Esophagus squamous epithelium (tissue), 5 donors: ENCODE measurements at places on chromosomes 6 and 20.

- no peak for DNase-seq
Measured at GRCh38 chr20:14093652-14094051, 98.3 kb downstream of the MACROD2 start.

DNA sequence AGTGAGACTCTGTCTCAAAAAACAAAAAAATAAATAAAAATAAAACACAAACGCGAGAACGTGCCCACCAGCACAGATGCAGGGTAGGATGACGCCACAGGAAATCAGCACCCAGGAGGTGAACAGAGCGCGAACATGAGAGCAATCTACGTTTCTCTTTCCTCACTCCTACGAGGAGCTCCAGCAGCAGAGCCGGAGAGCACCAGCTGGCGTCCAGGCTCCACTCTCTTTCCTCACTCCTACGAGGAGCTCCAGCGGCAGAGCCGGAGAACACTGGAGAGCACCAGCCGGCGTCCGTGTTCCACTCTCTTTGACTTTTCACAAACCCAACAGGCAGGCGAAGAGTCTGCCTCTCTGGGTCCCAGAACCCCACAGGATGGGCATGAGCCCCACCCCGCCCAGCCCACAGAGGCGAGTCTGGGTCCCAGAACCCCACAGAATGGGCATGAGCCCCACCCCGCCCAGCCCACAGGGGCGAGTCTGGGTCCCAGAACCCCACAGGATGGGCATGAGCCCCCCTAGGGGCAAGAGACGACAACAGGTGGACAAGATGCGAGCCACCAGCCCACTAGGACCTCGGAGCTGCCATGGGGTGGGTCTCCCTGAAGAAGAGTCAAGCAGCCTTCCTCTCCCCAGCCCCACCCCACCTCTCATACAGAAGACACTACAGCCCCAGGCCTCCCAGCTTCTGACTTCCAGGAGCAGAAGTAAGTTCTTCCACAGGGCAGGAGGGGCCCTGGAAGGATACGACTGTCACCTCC, 20.2 kb downstream of the ZBTB46 start:
- DNase-seq, result no peak

- no peak for DNase-seq
Measured at GRCh38 chr6:164612751-164613150, 696.7 kb downstream of the C6orf118 start.

DNA sequence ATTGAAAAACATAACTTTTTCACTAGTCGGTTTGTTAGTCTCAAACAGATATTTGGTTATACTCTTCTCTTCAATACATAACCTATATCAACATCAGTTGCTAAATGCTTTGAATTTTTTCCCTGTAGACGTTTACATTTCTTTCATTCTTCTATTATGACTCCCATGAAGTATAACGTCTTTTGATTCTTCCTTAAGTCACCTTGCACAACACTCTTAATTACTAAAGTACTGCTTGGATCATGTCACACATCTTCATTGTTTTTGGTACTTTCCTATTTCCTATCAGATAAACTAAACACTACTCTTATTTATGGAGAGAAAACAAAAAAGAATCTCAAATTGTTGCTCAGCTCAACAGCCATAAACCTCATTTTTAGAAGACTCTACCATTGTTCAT, 23.0 kb upstream of the BMP5 start:
- DNase-seq, result no peak

DNA sequence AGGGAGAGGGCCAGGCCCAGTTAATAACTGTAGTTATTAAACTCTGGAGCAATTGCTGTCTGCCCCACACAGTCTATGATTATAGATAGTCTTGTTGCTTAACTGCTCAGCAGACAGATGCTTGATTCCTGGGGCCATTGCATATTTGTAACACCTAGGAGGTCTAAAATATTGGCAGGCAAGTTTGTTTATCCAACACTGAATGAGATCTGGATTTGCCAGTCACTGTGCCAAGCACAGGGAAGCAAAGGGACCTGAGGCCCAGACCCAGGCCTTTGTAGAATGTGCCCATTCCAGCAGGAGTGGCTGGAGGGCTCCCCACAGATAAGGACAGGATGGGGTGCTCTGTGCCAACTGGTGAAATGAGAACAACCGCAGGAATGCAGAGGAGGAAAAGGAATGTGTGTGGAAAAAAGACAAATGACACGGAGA, 17.6 kb upstream of the ENTPD6 start:
- no peak for DNase-seq

DNA sequence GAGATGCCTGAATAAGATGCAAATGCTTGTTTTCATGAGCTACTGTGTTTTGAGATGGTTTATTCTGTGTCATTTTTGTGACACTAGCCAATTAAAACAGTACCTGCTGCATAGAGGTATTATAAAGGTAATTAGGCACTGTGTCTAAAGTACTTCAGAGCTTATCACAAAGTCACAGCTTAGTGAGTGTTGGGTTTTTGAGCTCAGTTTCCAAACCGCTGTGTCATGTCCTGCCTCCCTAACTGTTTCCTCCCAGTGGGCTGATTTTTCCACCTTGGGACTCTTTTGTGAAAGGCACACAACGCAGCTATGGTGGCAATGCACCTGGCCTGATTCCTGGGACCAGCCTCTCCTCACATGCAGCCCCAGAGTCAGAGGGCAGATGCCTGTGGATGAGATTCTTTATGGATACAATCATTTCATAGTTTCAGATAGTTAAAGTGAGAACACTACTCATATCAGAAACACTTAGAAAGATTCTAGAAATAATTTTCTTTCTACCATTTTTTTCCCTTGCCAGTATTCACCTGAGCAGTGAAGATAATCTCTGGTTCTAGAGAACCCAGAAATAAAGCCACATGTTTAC, 41.3 kb upstream of the TAGAP start:
- DNase-seq, result no peak

GRCh38 chr6:137043710-137044365, 927 bp downstream of the IL20RA start:
- no peak for DNase-seq

DNA sequence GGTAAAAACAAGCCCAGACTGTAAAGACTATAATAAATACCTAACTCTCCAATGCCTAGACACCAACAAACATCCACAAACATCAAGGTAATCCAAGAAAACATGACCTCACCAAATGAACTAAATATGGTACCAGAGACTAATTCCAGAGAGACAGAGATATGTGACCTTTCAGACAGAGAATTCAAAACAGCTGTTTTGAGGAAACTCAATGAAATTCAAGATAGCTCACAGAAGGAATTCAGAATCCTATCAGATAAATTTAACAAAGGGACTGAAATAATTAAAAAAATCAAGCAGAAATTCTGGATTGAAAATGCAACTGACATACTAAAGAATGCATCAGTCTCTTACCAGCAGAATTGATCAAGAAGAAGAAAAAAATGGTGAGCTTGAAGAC, 26.6 kb downstream of the NCOA6 start:
- DNase-seq, result no peak

- DNase-seq, result no peak
Measured at GRCh38 chr20:43831481-43832065, 83.1 kb upstream of the TOX2 start.

- DNase-seq, result no peak
Measured at GRCh38 chr6:28982476-28983266, 22.4 kb downstream of the ZNF311 start.

DNA sequence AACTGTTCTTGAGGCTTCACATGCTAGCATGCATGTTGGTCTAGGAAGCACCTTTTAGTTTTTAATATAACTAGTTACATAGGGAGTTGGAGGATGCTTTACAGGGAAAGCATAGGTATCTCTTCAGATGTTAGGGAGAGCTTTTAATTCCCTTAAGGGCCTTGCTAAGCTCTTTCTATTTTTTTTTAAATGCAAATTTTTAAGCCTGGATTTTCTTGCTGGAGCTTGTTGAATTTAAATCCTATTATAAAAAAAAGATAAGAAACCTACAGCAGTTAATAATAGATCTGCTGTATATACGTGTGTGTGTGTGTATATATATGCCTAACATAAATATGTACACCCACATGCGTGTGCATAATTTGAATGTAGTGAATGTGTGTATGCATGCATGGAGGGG, 79.0 kb downstream of the FIG4 start:
- no peak for DNase-seq

DNA sequence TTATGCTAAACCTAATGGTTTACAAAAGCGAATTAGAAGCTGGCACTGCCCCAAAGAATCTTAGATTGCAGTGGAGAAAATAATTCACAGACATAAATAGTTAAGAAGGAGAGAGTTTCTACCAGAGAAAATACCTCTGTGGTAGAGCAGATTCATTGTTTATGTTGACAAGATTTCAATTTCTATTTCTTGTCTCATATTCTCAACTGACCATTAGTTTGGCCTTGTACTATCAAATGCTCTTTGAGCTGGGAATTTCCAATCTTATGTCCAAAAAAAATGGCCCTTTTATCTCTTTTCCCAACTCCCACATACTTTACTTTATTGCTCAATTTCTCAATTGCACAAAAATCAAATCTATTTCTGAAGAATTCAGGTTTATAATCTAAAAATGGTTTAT, 804.1 kb upstream of the CITED2 start:
- no peak for DNase-seq

DNA sequence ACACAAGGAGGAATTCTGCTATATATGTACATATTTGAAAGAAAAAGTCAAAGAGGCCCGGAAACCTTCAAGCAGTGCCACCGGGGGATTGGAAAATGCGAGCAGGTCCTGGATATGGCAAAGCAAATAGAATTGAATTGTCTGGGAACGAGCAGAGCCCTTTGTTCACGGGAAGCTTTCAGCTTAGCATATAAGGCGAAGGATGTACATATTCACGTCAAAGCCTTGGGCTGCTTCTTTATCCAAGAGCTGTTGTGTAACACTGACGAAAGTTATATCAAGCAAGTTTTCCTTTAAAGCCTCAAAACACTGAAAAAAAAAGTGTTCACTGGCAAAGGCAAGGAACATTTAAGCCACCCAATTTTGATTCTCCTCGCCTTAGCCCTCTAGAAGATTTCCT, 171.0 kb downstream of the GPX5 start:
- no peak for DNase-seq

DNA sequence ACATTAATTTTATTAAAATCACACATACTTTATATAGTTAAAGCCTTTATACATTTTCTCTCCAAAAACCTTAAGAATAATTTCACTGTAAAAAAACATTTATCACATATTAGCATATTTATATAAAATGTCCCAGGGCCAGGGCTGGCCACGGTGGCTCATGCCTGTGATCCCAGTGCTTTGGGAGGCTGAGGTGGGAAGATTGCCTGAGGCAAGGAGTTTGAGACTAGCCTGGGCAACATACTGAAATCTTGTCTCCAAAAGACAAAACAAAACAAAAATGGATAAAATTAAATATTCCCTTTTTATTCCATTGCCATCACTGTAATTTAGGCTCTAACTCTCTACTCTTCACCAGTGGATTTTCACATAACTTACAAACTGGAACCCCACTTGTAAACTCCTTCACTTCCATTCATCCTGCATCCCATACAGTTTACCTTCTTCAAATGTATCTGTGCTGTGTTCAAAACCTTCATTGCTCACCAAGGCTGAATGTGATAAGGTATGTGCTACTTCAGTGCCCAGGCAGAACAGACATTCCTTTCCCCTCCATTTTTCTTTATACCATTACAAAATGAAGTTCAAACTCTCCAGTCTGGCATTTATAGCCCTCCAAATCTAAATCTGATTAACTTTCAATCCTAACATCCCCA, 42.9 kb upstream of the PIM1 start:
- DNase-seq, result no peak

GRCh38 chr20:44967207-44967807, 995 bp downstream of the STK4 start:
- DNase-seq, result no peak

DNA sequence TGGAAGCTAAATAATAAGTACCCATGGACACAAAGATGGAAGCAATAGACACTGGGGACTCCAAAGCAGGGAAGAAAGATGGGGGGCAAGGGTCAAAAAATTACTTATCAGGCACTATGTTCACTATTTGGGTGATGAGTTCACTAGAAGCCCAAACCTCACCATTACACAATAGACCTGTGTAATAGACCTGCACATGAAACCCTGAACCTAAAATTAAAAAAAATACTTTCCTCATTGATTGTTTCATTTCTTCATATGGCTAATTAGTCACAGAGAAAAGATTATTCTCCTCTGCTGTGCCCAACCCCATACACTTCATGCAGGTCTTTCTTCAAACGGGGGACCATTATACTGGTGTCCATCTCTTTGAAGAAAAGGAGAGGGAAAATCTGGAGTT, 213.0 kb upstream of the DTNBP1 start:
- no peak for DNase-seq

GRCh38 chr6:139452148-139452876, 77.9 kb upstream of the CITED2 start:
- no peak for DNase-seq

DNA sequence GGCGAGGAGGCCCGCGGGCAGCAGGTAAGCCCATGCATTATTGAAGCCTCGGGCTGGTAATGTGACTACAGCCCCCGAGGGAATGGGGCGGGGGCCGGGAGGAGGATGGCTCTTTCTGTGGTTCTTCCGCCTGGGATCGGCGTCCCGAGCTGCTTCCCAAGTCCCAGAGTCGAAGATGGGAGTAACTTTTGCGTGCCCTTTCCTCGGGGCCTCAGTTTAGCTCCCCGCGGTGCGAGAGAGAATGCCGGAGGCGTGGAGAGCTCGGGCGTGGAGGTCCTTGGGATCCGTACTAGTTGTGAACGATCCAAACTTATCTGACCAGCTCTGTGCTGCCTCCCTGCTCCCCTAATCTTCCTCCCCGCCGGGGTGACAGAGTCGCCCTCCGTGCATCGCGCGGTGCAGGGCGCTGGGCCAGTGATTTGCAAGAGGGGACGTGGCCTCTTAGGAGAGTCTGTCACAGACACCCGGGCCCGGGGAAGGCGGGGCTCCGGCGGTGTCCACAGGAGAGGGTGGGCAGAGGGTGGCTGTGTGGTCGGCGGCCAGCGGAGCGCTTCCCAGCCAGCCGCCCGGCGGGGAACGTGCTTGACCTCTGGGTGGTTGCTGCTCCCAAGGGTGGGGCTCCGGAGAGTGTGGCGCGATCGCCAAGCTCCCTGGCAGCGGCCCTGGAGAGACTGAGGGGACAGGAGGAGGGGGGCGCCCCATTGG, 815 bp downstream of the UTRN start:
- no peak for DNase-seq

GRCh38 chr20:16587066-16587465, 13.8 kb upstream of the KIF16B start:
- DNase-seq, result no peak

DNA sequence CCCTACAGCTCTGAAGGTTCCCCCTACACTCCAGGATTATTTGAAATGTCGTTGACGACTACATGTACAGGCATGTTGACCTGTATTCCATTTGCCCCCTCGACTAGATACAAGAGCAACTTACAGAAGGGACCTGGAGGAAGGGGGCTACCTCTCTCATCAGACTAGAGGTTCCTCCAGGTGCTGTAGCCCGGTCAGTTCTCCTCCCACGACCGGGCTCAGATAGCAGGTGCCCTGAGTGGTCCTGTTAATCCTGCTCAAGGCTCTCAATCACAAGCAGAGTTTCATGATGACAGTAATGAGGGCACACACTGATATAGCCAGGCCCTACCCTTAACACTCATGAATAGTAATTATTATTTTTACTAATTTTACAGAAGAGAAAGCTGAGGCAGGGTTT, 36.5 kb downstream of the KCNK5 start:
- no peak for DNase-seq
